Astrocyte (in vitro differentiated cells and primary cell): ENCODE measurements at places on chromosomes 3 and 15.

DNA sequence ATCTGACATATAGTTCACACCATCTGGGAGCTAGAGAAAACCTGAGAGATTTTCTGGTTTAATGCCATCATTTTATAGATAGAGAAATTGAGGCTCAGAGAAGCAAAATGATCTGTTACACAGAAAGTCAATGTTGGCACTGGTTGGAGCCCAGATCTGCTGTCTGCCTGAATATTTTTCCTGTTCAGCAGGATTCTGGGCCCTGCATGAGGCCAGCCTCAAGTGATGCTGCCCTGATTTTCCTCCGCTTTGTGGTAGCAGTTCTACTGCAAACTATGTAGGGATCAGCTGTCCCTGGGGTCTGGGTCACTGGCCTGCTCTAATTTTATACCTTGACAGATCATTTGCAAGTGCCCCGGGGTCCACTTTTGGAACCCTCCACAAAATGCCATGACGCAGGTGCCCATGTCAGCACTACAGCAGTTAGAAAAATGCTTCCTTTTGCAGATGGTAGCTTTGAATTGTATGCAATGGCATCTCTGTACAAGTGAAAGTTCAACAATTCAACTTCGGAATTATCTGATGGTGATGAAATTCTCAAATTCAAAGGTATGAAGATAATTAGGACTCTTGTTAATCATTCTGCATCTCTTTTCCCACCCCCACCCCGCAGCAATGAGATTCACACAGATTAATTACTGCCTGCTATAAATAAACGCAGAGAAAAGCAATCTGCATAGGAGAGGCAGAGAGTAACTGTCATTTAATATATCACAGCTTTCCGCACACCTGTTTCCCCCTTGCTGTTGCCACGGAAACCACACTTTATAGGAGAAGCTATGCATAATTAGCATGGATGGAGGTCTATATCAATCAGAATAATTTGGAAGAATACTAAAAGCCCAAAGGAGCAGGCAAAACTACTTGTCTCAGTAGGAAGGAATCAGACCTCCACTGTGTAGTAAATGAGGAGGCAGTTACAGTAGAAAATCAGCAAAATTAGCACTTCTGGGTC is 222.6 kb downstream of the PDCD6IP start:
- H3K36me3 ChIP-seq, result no peaks in the 10 kb centered on the region
- no peak for DNase-seq

GRCh38 chr15:83992324-83993031 is 243.1 kb upstream of the GOLGA6L4 start:
- no peak for DNase-seq
- H3K27ac ChIP-seq, result no peak overlapping the region
- H3K4me1 ChIP-seq, result no peaks in the 10 kb centered on the region
- no peaks in the 10 kb centered on the region for H3K27me3 ChIP-seq
- H3K36me3 ChIP-seq, result no peaks in the 10 kb centered on the region

GRCh38 chr3:49359623-49360022 is 1.5 kb upstream of the GPX1 start:
- peak overlapping the region; percentile 79 for H3K27ac ChIP-seq
- no peaks in the 10 kb centered on the region for H3K27me3 ChIP-seq
- H3K4me3 ChIP-seq, result no peak overlapping the region

DNA sequence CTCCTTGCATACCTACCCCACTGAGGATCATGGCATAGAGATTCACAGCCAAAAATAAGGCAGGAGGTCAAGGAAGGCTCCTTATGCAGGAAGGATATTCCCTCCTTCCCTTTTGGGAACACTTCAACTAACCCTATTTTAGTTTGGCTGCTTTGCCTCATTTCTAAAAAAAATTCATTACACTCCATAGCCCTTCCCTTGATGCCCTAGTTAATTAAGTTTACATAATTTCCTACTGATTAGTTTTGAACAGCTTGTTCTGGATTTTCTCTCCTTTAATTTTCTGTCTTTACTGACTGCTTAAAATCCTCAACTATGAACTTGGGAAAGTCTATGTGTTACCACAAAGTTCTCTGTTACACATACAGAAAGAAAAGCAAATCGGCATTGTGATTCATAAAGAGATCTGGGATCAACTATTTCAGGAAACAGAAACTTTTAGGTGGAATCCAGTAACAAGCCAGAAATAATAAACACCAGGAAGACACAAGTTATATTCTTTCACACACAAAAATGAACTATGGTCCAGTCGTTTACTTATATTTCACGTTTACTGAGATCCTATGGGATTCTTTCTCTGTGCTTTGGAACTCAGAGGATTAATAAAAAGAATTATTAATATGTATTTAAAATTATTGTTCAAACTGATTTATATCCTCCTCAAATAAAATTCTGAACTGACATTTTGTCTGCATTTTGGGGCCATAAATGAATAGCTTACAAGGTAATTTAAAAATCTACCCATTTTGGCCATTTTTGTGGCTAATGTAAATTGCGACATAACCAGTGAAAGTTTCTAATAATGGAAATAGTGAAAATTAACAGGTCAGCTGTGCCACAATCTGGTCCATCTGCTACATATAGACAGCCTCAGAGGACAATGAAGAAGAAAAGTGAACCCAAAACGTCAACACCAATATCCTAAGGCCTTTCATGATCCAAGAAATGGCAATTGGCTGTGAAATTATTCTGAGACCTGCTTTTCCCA is 113.8 kb downstream of the FRMD5 start:
- peak overlapping the region; percentile 83 for H3K27ac ChIP-seq
- no peaks in the 10 kb centered on the region for H3K27me3 ChIP-seq
- no peaks in the 10 kb centered on the region for H3K36me3 ChIP-seq
- peaks cover 37% of the 10 kb centered on the region for H3K4me1 ChIP-seq

- no peak overlapping the region for H3K27ac ChIP-seq
- no peak for DNase-seq
- H3K36me3 ChIP-seq, result no peaks in the 10 kb centered on the region
Measured at GRCh38 chr3:56787258-56787775, 14.4 kb downstream of the ARHGEF3 start.

GRCh38 chr3:59401924-59402323 is 352.1 kb upstream of the CFAP20DC start:
- H3K36me3 ChIP-seq, result no peaks in the 10 kb centered on the region
- H3K27ac ChIP-seq, result no peak overlapping the region
- no peak for DNase-seq
- no peaks in the 10 kb centered on the region for H3K4me1 ChIP-seq
- no peak overlapping the region for H3K4me3 ChIP-seq

- H3K4me1 ChIP-seq, result no peaks in the 10 kb centered on the region
- no peak overlapping the region for H3K27ac ChIP-seq
- no peak overlapping the region for H3K4me3 ChIP-seq
Measured at GRCh38 chr15:101482526-101483371, 6.8 kb downstream of the PCSK6 start.

GRCh38 chr15:50138391-50138790 is 19.4 kb upstream of the ATP8B4 start:
- H3K27ac ChIP-seq, result no peak overlapping the region
- H3K27me3 ChIP-seq, result no peaks in the 10 kb centered on the region
- H3K4me3 ChIP-seq, result no peak overlapping the region
- no peaks in the 10 kb centered on the region for H3K36me3 ChIP-seq

DNA sequence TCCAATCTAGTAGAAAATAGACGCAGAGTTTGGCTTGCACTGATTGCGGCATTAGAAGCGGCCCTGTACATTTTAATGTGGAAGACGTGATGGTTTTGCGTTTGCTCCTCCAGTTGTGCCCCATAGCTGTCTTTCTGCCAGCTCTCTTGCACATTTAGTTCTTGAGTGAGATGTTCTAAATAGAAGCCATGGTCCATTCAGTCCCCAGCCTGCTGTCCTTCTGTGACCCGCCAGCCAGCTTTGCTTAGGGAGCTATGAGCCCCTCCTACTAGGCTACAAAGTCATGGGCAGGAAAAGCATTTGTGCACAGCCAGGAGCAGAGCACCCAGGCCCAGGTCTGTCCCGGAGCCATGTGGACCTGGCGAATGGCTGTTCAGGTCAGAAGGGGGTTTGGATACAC is 50.3 kb downstream of the APBA2 start:
- no peaks in the 10 kb centered on the region for H3K27me3 ChIP-seq
- DNase-seq, result no peak
- H3K4me1 ChIP-seq, result no peaks in the 10 kb centered on the region
- H3K4me3 ChIP-seq, result no peak overlapping the region
- no peaks in the 10 kb centered on the region for H3K36me3 ChIP-seq

GRCh38 chr3:49386056-49386756 is 25.6 kb downstream of the RHOA start:
- peaks cover 6% of the 10 kb centered on the region for H3K36me3 ChIP-seq
- H3K27me3 ChIP-seq, result no peaks in the 10 kb centered on the region
- DNase-seq, result no peak

DNA sequence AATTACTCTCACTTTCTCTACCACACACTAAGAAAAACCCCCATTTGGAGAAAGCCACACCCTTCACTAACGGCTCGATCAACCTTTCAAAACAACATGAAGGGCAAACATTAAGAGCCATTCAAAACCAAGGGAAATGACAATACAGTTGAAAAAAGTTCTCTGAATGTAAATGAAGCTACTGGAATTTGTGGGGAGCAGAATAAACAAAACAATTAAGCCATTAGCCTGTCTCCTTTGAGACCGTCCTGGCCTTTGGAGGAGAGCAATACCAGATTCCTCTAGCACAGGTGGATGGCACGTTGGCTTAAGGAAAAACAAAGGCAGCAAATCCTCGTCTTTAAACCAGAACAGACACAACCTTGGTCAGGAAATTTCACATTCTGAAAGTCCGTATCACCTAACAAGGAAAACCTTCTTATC is 18.7 kb downstream of the MYO1E start:
- H3K4me3 ChIP-seq, result no peak overlapping the region
- no peaks in the 10 kb centered on the region for H3K36me3 ChIP-seq
- no peak for DNase-seq
- peaks cover 17% of the 10 kb centered on the region for H3K4me1 ChIP-seq

DNA sequence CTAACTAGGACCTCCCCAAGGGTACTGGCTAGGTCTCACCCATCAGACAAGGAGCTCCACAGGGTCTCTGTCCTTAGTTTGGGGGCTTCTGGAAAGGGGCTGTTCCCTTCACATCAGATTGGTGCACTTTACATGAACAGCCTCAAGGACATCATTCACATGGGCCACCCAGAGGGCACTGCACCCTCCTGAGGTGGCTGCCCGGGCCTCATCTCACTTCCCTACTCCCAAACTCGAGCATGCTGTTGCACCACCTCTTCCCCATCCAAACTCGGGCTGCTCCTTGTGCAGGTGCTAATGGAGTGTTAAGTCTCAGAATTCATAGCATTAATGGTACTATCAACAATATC is 48.1 kb downstream of the RAB11A start:
- peaks cover 5% of the 10 kb centered on the region for H3K4me1 ChIP-seq
- H3K4me3 ChIP-seq, result no peak overlapping the region
- DNase-seq, result no peak

- DNase-seq, result peak; percentile 88
- H3K27ac ChIP-seq, result peak overlapping the region; percentile 81
- no peaks in the 10 kb centered on the region for H3K36me3 ChIP-seq
Measured at GRCh38 chr15:101138913-101139880, 112.7 kb downstream of the CHSY1 start.

DNA sequence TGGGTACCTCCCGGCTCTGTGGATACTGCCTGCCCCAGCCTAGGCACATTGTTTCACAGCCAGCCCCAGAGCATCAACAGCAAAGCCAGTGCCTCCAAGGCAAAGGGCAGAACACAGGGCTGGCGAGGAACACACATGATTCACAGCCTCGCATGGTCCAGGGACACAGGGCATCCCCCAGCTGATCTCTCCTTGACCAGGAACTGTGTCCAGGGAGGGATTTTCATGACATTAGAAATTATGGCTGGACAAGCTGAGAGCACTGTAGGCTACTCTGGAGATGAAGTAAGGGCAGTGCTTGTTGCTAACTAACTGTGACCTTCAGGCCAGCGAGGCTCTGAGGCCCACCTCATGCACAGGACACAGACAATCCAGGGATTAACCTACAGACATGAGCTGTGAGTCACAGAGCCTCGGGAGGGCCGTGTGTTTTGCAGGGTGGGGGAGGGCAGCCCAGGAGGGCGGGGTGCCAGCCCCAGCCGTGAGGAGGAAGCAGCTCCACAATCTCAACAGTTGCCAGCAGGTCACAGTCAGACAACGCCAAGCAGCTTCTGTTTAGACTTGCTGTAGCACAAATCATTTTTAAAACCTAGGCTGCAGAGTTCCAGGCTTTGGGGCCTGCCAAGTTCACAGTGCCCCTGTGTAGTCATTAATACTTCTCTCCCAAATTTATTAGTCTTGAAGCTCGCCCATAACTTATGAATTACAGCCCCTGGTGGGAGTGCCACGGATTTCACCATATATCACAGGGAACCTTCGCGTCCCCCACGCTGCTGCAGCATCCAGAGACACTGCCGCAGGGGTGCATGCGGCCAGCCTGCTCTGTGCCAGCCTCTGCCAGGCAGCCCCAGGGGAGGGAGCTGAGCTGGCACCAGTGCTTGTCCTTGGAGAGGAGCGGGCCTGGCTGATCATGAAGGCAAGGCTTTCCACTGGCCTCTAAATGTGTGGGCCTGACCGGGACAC is 114.7 kb downstream of the ETFA start:
- H3K4me1 ChIP-seq, result peaks cover 38% of the 10 kb centered on the region
- peak; percentile 80 for DNase-seq
- no peaks in the 10 kb centered on the region for H3K36me3 ChIP-seq
- H3K27ac ChIP-seq, result no peak overlapping the region
- no peak overlapping the region for H3K4me3 ChIP-seq

DNA sequence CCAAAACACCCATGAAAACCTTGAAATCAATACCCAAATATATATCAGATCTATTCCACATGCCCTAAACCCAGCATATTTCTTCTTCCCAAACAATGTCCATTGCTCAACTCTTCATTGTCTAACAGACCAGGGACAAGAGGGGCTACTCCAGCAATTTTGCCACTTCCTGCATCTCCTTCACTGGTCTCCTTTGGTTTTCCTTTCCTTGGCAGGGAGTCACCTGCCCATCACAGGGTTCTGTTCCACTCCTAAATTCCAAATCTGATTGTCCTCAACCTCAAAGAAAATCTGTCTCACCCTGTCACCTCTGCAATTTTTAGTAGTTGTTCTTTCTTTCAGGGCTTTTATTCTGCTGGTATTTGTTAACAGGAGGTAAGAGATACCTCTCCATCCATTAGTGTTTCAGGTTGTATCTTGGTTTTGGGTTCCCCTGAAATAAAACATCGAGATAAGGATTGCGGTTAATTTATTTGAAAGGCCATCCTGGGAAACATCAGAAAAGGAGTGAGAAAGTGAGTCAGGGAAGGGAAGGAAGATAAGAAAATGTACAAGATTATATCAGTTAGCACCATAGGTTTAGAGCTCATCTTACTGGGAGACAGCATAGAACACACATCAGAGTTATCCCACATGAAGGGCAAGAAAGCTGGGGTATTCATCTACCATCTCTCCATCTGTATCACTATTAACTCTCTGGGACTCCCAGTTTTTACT is 13.6 kb downstream of the ZBED2 start:
- no peaks in the 10 kb centered on the region for H3K27me3 ChIP-seq
- no peak overlapping the region for H3K4me3 ChIP-seq
- H3K36me3 ChIP-seq, result no peaks in the 10 kb centered on the region
- H3K27ac ChIP-seq, result peak overlapping the region; percentile 72
- DNase-seq, result no peak

GRCh38 chr3:137165117-137165806 is 207.5 kb downstream of the IL20RB start:
- no peaks in the 10 kb centered on the region for H3K36me3 ChIP-seq
- no peaks in the 10 kb centered on the region for H3K4me1 ChIP-seq
- no peaks in the 10 kb centered on the region for H3K27me3 ChIP-seq
